Activated naive CD8-positive, alpha-beta T cell treated with anti-CD3 and anti-CD28 coated beads, Interleukin-2, amount 50 U/mL, for 24 hours (primary cell): ENCODE measurements at places on chromosomes 3 and 15.

DNA sequence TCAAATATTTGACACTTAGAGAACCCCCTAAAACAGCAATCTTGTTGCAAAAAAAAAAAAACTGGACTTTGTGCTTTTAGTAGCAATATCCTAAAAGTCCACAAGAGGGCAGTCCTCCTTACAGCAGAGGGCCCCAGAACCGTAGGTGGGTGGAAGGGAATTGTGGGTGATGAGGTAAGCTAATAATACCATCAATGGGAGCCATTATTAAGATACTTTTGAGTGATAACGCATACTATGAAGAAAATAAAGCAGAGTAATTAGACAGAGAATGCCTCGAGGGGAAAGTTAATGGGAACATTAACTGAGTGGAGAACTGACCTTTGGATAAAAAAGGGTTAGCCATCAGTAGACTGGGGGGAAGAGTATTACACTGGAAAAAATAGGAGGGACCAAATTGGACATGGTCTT is 229.9 kb downstream of the THRB start:
- H3K4me1 ChIP-seq, result no peaks in the 10 kb centered on the region
- no peaks in the 10 kb centered on the region for H3K36me3 ChIP-seq
- H3K4me3 ChIP-seq, result no peak overlapping the region
- no peak overlapping the region for H3K27ac ChIP-seq

DNA sequence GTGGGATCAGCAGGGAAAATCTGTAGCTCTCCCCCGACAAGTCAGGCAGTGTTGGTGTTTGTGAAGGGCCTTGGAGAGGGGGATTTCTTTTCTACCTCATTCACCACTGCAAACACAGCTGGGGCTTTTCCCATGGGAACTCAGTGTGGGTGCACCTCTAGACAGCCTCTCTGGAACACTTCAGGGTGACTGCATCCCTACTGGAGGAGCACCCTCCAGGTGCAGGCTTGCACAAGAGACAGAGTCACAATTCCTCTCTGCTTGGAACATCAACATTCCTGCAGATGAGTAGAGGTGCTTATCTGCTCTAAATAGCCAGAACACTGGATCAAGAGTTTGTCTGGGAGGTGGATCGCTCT is 72.7 kb upstream of the AKAP13 start:
- H3K27ac ChIP-seq, result no peak overlapping the region
- H3K36me3 ChIP-seq, result peaks cover 2% of the 10 kb centered on the region
- DNase-seq, result no peak
- H3K4me1 ChIP-seq, result peaks cover 31% of the 10 kb centered on the region
- H3K27me3 ChIP-seq, result no peaks in the 10 kb centered on the region
- no peak overlapping the region for H3K4me3 ChIP-seq

DNA sequence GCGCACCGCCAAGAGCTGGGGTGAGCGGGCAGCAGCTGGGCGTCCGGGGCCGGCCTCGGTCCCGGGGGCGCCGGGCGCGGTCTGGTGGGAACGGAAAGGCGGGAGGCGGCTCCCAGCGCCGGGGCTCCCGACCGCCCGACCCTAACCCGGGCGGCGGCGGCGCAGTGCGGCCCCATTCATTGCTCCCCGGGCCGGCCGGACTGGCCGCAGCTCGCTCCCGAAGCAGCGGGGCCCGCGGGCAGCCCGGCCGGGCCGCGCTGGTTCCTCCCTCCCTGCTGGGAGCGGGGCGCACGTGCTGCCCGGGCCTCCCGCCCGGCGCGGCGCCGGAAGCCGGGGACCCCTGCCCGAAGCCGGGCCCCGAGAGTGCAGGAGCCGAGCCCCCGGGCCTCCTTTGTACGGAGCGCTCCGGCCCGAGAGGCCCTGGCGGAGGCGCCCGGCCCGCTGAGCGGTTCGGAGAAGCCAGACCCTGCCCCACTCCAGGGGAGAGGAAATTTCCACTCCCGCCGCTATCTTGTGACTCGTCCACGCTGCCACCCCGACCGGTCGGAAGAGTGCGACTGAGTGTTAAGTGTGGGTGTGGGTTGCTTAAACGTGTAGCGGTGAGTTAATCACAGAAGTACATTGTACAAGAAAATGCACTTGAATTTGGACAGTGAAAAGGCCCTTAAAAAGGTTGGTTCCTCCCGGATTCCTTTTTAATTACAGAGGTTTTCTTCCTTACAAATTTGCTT is 613 bp downstream of the ATP1B3 start:
- H3K36me3 ChIP-seq, result peaks cover 44% of the 10 kb centered on the region
- H3K27me3 ChIP-seq, result no peaks in the 10 kb centered on the region
- peak overlapping the region; percentile 91 for H3K27ac ChIP-seq
- peaks cover 39% of the 10 kb centered on the region for H3K4me1 ChIP-seq

- no peaks in the 10 kb centered on the region for H3K36me3 ChIP-seq
- DNase-seq, result no peak
- no peak overlapping the region for H3K27ac ChIP-seq
- no peak overlapping the region for H3K4me3 ChIP-seq
- H3K27me3 ChIP-seq, result no peaks in the 10 kb centered on the region
These were observed 276.7 kb upstream of the RARB start for GRCh38 chr3:25151281-25151902.

DNA sequence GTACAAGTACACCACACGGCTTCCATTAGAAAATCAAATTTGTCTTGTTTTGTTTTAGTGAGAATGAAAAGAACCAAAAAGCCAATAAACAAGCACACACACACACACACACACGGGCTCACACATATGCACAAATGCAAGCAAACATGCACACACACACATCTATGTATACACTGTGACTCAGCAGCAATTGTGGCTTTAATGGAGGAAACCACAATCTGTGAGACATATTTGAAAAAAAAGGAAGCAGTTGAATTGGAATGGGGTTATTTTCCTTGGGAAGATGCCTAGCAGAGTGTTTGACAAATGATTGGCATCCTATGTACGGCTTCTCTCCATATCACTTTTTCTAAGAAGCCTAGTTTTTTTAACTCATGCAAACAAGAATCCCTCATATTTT is 201.1 kb upstream of the ARRDC4 start:
- peaks cover 12% of the 10 kb centered on the region for H3K27me3 ChIP-seq
- H3K4me1 ChIP-seq, result no peaks in the 10 kb centered on the region
- H3K36me3 ChIP-seq, result no peaks in the 10 kb centered on the region
- no peak overlapping the region for H3K4me3 ChIP-seq
- H3K27ac ChIP-seq, result no peak overlapping the region

- peaks cover 22% of the 10 kb centered on the region for H3K36me3 ChIP-seq
- H3K4me1 ChIP-seq, result peaks cover 26% of the 10 kb centered on the region
- peak overlapping the region; percentile 14 for H3K27ac ChIP-seq
- H3K4me3 ChIP-seq, result no peak overlapping the region
These were observed 8.6 kb downstream of the ZNF445 start for GRCh38 chr3:44468572-44469520.

- no peaks in the 10 kb centered on the region for H3K36me3 ChIP-seq
- no peak overlapping the region for H3K4me3 ChIP-seq
- H3K4me1 ChIP-seq, result no peaks in the 10 kb centered on the region
- H3K27ac ChIP-seq, result no peak overlapping the region
- no peak for DNase-seq
These were observed 2.3 kb upstream of the SLC2A2 start for GRCh38 chr3:171028779-171029232.

GRCh38 chr15:69804786-69805185 is 292.9 kb downstream of the TLE3 start:
- no peaks in the 10 kb centered on the region for H3K36me3 ChIP-seq
- H3K27ac ChIP-seq, result no peak overlapping the region
- no peak for DNase-seq
- H3K4me3 ChIP-seq, result no peak overlapping the region
- H3K4me1 ChIP-seq, result peaks cover 21% of the 10 kb centered on the region
